Kasumi-1 (cell line): ENCODE measurements at places on chromosomes 5 and 9.
A peak's percentile ranks its signal among the peaks of the same experiment; 100 is the strongest.

DNA sequence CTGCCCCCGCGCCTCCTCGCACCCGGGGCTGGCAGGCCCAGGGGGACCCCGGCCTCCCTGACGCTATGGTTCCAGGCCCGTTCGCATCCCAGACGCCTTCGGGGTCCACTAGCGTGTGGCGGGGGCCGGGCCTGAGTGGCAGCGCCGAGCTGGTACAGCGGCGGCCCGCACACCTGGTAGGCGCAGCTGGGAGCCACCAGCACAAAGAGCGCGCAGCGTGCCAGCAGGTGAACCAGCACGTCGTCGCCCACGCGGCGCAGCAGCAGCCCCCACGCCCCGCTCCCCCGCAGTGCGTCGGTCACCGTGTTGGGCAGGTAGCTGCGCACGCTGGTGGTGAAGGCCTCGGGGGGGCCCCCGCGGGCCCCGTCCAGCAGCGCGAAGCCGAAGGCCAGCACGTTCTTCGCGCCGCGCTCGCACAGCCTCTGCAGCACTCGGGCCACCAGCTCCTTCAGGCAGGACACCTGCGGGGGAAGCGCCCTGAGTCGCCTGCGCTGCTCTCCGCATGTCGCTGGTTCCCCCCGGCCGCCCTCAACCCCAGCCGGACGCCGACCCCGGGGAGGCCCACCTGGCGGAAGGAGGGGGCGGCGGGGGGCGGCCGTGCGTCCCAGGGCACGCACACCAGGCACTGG is 548 bp downstream of the TERT start:
- no peak for DNase-seq

DNA sequence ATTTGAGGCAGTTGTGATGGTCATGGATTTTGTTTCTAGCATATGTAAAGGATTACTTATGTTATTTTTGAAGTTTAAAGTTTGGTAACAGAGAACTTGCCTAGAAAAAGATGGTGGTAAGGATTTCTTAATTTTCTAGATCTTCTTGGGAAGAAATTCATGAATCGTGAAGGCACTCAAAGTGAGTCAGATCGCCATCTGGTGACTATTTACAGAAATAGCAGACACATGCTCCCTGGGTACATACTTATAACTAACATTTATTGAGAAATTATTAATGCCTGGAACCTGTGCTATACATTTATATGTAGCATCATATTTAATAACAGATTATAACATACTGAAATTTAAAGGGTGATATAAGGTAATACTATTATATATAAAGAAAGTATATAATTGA is 299.7 kb downstream of the IZUMO3 start:
- peak; percentile 42 for DNase-seq

DNA sequence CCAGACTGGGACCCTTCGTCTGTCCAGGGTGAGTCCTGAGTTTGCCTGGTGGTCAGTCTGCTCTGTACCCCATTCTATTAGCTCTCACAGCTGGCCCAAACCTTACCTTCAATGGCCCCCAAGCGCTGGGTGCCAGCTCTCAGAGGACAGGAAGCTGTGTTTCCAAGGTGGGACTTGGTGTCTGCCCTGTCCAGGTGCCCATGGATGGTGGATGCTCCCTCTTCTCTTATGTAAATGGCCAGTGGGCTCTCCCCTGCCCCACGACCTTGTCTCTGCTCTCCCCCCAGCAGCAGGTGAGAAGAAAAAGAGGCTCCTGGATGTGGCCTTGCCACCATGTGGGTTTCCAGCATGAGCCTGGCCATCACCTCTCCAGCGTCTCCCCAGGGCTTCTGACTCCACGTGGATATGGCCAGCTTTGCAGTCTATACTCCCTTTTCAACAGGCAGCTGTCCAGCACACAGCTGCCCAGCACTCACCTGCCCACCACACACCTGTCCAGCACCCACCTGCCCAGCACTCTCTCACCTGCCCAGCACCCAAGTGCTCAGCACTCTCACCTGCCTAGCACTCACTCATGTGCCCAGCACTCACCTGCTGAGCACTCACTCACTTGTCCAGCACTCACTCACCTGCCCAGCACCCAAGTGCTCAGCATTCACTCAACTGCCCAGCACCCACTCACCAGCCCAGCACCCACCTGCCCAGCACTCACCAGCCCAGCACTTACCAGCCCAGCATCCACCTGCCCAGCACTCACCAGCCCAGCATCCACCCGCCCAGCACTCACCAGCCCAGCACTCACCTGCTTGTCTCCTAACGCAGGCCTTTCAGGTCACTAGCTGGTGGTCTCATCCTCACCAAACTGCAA is 136.2 kb upstream of the IRX2 start:
- no peak for DNase-seq

DNA sequence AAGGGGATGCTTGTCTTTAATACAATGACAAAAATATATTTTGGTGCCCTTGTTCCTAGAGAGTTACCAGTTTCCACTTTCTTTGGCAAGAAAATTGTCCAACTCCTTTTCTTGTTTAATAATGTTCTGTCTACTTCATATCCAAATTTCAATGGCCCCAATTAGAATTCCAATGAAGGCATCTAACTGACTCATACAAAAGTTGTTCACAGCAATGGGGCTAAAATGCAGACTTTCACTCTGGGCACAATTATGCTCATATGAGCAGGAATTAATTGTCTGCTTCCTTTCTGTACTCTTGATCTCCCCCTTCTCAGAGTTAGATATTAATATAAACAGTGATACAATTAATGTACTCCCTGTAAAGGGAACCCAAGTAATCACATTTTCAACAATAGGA is 42.1 kb upstream of the ZNF622 start:
- DNase-seq = no peak

- no peak for DNase-seq
Measured at GRCh38 chr5:98527846-98528245, 245.6 kb upstream of the RGMB start.

DNA sequence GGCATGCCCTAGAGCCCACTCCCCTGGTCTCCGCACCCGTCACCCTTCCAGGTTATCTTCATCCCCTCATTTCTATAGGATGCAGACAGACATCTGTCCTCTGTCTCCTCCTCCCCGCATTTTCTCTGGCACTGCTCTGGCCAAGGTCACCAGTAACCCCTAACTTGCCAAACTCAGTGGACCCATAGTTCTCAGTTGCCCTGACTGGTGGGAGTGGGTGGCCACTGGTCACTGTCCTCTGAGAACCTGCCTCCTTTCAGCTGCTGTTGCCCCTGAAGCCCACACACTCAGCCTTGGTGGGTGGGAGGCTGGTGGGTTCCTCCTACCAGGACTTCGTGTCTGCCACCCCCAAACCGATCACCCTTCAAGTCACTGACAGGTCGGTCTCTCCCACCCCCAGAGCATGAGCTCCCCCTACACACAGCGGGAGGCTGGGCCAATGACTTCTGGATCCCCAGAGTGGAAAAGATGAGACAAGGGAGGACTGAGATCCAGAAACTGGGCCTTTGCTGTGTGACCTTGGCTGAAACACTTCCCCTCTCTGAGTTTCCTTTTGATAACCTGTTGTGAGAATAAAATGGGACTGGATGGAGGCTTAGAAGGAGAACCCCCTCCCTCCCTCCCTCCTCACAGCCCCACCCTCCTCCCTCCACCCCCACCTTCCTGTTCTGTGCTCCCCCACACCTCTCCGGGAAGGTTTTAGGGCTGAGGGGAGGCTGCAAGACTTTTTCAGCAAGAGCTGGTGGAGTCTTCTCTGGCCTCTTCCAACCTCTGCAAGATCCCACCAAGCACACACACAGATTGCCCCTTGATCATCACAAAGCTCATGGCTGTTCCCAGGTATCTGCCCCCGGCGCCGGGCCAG is 2.4 kb upstream of the DBN1 start:
- no peak for DNase-seq

- DNase-seq = no peak
Measured at GRCh38 chr5:136191304-136192014, 1.5 kb downstream of the SMIM32 start.

- DNase-seq = peak; percentile 72
Measured at GRCh38 chr5:38831909-38832308, 13.9 kb upstream of the OSMR start.
